Sigmoid colon (tissue), 7 donors: ENCODE measurements at places on chromosomes 3 and 15. TPM values are rescaled to one million over a fixed set of nuclear protein-coding genes. Genes with fewer than 3 reads are reported as not detected.

The WDR93 gene
- not detected for total RNA-seq

The SLC24A1 gene
- 4.2 TPM for total RNA-seq

The AGBL1 gene
- not detected for total RNA-seq

The OSTN gene
- total RNA-seq = not detected

The NMNAT3 gene
- 10.0 TPM for total RNA-seq

The PGBD4 gene
- total RNA-seq = 1.3 TPM

The RETNLB gene
- not detected for total RNA-seq

GRCh38 chr3:184259878-184260723 is 1.3 kb downstream of the CAMK2N2 start:
- DNase-seq = no peak

DNA sequence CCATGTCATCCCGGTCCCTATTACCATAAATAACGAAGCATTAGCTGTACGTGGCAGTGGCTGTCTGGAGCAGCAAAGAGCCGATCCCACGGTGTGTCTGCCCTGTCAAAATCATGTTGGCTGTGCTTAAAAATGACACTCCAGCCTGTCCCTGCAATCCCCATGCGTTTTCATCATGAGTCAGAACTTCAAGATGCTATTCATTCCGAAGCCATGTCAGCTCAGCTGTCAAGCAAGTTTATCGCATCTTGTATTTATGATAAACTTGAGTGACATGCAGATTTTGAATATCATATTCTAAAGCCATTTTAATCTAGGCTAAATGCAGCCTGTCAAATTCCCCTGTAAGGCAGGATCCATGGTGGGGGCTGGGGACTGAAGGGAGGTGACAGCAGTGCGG is 152.4 kb downstream of the TJP1 start:
- no peak for DNase-seq

GRCh38 chr15:66566963-66567531 is 1.2 kb upstream of the LCTL start:
- no peak for DNase-seq

GRCh38 chr3:167502401-167502800 is 28.6 kb upstream of the SERPINI2 start:
- no peak for DNase-seq

DNA sequence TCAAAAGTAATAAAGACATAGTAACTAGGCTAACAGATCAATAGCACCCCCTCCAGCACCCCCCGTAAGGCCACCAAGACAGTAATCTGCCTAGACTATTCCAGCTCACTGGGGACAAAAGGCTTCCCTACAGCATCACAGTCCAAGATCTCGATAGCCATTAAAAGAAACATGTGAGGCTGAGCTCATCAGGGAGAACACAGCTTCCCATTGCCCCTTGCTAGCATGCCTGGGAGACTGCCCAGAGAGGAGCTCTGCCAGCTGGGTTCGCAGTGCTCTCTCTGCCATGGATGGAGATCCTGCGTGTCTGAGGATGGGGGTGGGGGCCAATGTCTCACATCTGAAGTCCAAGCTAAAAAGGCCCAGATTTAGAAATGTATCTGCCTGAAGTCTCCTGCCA is 17.8 kb downstream of the LRIG1 start:
- peak; percentile 94 for DNase-seq

DNA sequence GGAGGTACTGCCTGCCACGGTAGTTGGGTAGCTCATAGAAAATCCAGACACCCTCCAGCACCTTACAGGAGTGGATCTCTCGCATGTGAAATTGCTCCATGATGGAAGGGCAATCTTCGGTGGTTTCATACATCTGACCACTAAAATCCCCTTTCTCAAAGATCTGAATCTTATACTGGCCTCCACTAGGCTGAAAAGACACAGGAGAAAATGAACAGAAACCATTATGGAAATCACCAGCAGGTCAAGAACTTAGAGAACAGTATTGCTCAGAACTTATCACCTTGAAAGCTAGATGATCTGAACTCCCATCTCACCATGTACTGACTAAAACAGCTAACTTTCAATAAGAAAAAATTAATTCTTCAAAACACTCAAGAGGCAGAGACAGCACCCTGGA is 5.4 kb downstream of the CRYGS start:
- no peak for DNase-seq

- peak; percentile 71 for DNase-seq
Observed at GRCh38 chr15:48389691-48390143, 58.5 kb downstream of the DUT start.

GRCh38 chr3:28853830-28854229 is 427.0 kb upstream of the RBMS3 start:
- no peak for DNase-seq

DNA sequence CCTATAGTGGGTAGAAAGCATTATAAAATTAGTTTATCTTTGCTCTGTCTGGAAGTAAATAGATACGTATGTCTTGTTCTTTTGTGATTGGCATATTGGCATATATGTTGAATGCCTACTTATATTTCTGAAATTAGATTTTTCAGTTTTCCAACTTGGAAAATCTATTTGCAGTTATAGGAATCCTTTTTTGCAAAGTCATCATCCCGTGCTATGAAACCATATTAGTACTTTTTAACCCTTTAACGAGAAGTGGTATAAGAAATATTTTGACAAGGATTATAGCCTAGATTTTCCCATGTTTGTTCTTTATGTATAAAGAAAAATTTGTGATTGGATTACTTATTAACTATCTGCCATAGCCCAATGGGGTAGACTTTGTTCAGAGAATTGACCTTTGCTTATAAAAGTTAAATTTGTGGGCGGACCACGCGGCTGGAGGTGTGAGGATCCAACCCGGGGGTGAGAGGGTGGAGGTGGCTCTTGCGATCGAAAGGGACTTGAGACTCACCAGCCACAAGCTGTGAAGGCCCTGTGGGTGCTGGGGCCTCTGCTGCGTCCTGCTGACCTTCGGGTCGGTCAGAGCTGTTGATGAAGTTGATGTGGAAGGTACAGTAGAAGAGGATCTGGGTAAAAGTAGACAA is 5.9 kb downstream of the LRRC28 start:
- DNase-seq = no peak

DNA sequence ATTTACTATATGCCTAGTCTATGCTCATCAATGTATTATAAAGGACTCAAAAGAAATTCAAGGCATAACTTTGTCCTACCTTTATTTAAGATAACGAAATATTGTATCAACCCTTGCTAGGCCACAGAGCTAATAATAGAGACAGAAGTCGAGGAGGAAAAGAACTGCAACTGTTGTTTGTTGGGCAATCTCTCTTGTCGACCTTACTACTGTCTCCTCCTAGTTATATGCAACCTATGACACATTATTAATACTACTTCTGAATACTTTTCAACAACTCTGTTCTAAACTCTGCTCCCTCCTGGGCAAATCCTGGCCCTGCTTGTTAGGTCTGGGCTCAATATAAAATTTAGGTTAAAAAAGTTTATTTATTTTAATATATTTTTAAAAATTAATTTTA is 24.6 kb downstream of the SPPL2A start:
- DNase-seq = no peak

GRCh38 chr3:192001218-192001617 is 540.3 kb downstream of the PYDC2 start:
- no peak for DNase-seq
